ENCODE measurements at places on chromosomes 3 and 15.

- DNase-seq = no peak
Observed at GRCh38 chr3:127844326-127844942, 22.1 kb upstream of the MGLL start.

DNA sequence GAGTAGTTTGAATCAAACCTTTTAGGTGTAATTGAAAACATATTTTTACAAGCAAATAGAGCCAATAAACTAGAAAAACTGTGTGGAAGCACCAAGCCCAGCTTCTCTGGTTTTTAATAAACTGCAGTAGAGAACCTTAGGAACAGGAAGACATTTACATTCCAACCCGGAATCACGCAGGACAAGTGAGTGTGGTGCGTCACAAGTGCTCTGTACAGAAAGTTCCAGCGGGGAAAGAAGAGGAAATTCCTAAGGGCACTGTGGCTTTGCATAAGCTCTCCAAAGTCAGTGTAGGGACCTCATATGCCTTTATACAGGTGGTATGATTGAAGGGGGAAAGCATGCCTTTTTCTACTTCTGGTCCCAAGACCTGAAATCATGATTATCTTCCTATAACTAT lies 21.6 kb downstream of the COL8A1 start:
- no peak for DNase-seq

DNA sequence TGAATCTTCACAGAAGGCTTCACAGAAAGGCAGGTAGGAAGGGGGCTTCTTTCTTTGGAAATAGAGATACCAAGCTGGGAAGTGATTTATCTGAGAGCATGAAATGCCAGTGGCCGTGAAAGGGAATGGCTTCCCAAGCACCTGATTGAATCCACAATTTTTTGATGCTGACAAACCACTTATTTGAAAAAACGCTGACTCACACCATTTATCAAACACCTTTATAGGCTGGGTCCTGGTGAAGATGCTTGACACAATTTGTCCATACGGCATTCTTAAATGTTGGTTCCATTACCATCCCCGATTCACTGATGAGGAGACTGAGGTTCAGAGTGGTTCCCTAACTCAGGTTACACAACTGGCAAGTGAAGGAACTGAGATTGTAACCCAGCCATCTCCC lies 64.1 kb upstream of the POMGNT2 start:
- no peak for DNase-seq

- no peak for DNase-seq
Observed at GRCh38 chr3:152564459-152564858, 270.5 kb upstream of the P2RY1 start.

DNA sequence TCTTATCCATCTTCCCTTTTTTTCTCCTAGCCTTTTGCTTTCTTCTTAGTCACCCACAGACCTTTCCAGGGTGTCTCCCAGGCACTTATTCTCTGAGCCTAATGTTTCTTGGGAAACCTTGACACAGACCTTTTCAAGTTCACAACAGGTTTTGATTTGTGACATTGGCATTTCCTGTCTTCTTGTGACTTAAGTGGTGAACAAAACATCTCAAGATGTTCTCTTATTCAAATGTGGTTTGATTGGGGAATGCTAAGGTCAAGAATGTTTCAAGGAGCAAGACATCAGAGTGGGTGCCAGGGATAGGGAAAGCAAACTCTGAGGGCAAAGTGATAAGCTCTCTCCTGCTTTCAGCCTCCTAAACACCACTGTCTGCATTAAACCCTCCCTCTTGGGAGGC lies 68.2 kb upstream of the GSK3B start:
- no peak for DNase-seq

GRCh38 chr3:84960581-84960980 lies 1.8 kb downstream of the CADM2 start:
- DNase-seq = no peak

GRCh38 chr3:11351451-11351850 lies 79.3 kb downstream of the ATG7 start:
- DNase-seq = no peak

- no peak for DNase-seq
Observed at GRCh38 chr15:39361497-39361896, 219.4 kb upstream of the THBS1 start.

DNA sequence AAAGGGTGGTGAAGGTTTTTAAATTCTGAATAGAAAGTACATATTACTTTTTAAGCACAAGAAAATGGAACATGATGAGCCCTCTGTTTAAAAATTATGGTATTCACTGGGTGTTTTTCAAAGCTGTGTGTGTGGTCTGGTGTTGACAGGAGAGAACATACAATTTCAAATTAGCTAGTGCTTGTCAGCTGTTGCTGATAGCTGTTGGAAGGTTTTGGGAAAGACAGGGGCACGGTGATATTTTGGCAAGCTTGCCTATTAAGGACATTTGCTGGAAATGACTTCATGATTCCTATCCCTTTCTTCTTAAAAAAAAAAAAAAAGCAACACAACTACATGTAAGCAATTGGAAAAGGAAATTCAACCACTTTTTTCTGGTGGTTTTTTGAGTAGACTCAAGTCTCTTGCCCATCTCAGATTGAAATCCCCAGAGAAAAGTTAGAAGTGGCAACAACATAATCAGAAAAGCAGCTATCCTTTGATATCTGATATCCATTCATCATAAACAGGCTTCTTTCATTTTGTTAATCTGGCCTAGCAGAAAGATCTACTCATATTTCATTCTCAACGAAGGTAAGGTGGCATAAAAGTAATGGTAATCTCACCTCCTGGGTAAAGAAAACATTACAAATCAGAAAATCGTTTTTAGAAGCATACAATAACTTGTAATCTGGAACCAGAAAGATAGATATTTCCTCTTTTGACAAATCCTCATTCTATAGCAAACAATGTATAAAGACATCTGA lies 130.0 kb downstream of the RBMS3 start:
- DNase-seq = no peak

GRCh38 chr3:69445498-69445897 lies 59.6 kb upstream of the FRMD4B start:
- DNase-seq = no peak

DNA sequence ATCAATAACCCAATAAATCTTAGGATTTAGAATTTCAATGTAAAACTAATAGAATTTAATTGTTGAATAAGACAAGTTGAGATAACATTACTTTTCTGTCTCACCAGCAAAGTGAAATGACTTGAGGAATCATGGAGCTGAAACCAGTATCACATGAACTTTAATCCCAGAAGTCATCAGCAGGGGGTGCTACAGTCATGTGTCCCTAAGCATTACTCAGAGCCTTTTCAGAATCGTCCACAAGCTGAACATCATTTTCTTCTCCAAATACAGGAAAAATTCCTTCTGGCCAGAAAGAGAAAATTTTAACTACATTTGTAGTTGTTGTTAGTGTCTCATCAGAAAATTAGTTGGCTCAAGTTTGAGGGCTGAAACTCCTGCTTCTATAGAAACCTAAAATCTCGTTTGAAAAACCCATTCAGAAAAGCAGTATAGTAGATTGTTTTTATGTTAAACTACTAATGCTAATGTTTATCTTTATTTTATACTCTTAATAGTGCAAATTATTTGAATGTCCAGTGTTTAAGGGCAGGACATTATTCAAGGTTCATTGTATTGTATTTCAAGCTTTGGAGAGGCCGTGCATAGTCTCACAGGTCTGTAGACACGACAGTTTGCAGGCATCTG lies 384.1 kb downstream of the PLOD2 start:
- peak; percentile 57 for DNase-seq

DNA sequence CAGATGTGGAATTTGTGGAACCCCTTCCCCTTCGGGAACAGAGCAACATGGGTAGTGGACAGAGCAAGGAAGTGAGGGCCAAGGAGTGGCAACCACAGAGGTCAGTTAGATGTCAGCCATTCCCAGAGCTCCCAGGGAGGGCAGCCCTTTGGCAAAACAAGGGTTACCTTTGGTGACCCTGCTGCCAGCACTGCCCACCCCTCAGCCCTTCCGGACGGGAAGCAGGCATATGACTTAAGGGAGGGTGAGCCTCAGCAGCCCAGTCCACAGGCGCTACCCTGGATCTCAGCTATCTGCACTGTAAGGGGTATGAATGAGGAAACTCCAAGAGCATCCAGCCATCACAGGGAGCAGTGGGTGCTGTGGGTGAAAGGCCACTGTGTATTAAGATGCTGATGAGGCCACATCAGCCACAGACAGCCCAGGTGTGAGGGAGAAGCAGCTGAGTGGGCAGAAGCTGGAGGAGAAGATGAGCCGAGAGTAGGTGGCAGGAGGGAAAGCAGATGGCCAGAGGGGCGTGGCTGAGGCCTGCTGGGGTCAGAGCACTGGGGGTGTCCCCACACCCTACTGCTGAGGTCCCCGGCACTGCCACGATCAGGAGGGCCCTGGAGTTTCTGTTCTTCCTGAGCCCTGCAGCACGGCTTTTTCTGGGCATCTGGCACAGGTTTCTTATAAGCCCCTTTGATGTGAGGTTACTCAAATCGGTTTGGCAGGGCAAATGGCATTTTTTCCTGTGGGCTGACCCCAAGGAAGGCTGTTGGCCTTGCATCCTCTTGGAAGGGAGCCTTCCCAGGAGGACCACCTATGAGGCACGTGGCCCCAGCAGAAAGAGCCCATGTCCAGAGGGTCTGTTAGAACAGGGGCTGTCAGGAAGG lies 6.2 kb downstream of the PLA2G4D start:
- no peak for DNase-seq

- no peak for DNase-seq
Observed at GRCh38 chr3:77871436-77871835, 831.5 kb downstream of the ROBO2 start.

DNA sequence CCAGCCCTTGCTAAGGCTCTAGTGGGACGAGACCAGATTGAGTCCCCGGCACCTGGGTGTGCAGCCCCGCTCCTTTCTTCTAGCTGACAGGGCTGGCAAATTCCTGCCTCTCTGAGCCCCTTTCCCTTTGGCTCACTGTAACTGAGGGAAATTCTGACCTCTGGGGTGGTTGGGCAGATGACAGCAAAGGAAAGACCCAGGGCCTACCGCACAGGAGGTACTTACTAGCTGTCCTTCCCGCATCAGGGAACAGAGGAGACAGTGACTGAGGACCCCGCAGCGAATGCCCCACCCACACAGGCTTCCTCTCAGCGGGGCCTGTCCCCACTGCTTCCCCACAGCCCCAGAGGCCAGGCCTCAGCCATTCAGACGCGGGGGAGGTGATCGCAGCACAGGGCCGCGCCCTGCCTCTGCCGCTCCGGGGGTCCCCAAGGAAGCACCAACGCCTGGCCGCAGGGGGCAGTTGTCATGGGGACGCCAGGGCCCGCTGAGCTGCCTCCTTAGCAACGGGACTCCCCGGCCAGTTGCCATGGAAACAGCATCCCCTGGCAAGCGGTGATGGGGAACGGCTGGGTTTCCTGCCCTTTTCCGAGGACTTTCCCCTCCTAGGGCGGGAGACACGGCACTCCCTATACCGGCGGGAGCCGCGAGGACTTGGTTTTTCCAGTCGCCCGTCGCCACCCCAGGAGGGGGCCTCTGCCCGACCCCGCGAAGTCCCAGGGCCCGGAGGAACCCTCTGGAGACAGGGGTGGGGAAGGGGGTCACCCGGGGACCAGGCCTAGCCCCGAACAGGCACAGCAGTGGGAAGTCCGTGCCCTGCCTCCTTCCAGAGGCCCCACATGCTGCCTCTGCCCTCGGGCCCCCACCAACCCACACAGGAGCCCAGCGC lies 50.1 kb downstream of the HCN4 start:
- DNase-seq = no peak

GRCh38 chr3:170631755-170632488 lies 46.0 kb upstream of the SLC7A14 start:
- no peak for DNase-seq

DNA sequence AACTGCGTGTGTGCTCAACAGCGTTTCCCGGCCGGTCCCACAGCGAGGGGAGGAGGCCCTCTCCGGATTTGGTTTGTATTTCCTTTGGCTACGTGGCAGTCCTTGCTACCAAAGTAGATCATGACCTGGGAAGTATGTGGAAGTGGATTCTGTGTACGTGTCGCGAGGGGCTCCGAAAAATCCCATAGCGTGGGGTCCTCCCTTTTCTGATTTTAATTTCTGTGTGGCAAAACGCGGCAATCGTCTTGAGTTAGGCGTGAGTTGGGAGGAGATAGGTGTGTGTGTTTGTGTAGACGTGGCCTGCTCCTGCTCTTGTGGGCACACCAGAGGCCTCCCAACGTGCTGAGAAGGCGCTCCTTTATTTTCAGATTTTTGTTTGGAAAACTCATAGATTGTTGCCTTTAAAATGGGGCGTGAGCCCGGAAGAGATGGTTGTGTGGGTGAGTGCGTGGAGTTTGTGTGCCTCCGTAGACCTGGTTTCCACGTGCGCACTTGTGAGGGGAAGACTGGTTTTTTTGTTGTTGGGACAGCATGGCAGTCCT lies 1.2 kb downstream of the TRIM71 start:
- DNase-seq = no peak

DNA sequence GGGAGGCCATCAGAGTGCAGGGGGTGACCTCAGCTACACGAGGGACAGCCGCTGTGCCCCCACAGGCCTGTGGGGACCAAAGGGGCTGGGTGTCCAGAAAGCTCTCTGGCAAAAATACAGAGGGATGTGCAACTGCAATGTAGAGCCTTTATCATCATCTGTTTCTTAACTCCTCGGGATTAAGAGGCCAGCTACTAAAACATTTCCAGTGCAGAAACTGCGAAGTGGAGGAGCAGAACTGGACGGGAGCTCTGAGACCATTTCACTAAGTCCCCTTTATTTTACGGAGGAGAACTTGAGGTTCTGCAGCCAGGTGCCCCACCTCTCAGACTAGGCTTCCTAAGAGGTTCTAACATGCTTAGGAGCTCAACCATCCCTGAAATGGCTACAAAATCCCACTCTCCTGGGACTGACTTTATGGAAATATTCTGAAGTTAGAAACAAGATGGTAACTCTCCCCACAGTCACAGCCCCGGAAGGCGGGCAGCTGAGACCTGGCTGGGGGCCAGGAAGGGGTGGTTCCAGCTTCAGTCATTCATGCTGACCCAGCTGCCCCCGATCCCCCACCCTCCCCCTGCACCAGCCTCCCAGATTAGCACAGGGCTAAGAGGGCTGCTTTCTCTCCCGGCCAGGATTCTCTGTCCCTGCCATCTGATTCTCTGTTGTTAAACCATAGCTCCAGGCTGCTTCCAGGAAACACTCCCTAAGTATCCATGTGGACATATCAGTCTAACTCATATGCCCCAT lies 40.3 kb downstream of the UMPS start:
- no peak for DNase-seq

DNA sequence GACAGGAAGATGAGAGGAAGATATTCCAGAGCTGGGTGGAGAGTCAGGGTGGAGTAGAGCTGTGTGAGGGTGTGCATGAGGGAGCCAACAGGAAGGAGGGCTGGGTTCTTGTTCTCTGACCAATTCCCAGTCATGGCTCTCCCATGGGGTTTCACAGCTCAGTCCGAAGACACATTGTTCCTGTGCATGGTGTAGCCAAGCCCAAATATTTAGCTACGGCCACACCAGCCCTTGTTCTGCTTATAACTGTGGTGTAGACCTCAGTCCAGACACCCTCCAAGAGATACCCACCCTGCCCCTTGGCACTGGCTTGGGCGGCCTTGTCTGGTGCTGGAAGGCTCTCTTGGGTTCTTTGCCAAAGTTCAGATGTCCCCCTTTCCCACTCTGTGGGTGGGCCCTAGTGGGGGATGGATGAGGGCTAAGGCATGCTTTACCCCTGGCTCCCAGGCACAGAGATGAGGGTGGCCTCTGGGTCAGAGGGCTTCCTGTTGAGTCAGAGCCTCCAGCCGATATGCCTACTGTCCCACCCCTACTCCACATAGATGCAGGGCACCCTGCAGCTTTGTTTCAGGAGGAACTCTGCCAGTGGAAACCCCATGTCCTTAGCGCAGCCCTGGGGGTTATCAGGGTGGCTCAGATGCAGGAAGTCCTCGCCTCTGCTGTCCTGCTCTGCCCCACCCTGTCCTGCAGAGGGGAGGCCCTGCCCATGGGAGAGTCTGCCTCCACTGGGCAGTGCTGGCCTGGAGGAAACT lies 271.2 kb upstream of the CTDSPL start:
- no peak for DNase-seq
